ENCODE measurements at places on chromosomes 6 and 20.
A peak's percentile ranks its signal among the peaks of the same experiment; 100 is the strongest.

DNA sequence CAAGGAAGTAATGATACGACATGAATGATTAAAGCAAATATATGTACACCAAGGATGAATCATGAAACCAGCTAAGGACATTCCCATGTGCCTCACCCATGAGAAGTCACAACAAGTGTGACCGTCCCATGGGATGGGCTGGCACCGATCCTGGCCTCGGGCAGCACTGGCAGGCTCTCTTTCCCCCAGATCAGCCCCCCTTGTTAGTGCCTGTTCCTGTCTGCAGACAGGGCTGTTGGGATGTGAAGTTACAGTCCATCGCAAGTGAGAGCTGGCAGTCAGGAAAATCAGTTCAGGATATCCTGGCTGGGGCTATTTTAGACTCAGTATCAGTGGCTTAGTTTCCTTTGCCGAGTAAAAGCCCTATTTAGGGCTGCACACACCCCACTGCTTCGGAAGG lies 129.2 kb upstream of the SNX9 start:
- DNase-seq = no peak

GRCh38 chr6:22062807-22063408 lies 233.9 kb downstream of the PRL start:
- peak; percentile 82 for DNase-seq

DNA sequence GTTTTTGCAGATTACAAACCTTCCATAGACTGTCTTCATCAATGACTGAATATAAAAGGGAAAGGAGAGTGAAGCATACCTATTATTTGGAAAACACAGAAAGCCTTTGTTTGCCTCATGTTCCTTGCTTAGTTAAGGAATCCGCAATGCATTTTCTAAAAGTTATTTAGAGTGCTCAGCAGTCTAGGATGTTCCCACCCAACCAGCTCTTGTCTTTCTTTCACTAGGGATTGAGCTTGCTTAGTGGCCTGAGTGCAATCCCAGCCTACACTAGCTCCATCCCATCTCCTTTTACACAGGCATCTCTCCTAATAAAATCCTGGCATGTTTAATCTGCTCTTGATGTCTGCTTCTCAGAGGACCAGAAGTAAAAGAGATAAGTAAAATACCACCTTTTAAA lies 850.5 kb upstream of the GJE1 start:
- no peak for DNase-seq

DNA sequence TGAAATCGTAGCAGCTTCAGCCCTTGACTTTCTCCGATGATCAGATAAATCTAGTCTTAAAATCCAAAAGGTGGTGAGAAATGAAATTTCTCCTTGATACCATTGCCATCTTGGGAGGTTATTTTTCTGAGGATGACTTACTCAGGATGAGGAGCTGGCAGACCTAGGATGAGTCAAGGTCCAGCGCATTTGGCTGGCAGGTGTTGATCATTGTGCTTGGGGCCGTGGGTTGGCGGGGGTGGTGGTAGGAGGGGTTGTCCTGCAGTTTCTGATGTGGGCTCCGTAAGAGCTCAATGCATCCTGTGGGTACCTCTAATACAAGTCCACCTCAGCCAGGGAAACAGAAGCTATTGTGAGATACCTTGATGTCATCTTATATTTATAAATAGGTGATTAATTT lies 148.3 kb upstream of the SCGN start:
- DNase-seq = no peak

GRCh38 chr6:47631797-47632196 lies 66.6 kb upstream of the ADGRF4 start:
- no peak for DNase-seq

DNA sequence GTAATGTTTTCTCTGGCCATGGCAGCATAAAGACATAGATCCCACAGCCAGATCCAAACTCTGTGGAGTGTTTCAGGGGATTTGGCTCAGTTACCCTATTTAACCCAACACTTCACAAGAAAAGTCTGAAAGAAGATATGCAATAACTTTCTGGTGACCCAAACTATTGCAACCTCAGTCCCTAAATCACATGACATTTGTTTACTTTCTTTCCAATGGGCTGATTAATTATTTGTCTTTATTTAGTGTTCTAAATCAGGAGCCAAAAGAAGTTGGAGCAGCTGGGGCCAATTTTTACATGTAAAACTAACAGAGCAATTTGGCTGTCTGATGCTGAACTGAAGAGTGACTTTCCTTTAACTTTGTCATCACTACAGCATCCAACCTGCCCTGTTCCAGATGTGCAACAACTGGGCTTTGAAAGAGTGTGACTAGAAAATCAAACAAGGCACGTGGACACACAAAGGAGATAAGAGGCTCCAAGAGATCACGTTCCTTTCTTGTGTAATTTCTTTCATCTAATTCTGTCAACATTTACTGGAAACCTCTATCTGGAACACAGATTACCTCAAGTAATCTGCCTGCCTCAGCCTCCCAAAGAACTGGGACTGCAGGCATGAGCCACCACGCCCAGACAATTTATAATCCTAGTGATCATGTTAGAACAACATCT lies 90.8 kb downstream of the TRMT11 start:
- DNase-seq = no peak

- no peak for DNase-seq
Observed at GRCh38 chr6:26570027-26570809, 26.5 kb upstream of the ABT1 start.

DNA sequence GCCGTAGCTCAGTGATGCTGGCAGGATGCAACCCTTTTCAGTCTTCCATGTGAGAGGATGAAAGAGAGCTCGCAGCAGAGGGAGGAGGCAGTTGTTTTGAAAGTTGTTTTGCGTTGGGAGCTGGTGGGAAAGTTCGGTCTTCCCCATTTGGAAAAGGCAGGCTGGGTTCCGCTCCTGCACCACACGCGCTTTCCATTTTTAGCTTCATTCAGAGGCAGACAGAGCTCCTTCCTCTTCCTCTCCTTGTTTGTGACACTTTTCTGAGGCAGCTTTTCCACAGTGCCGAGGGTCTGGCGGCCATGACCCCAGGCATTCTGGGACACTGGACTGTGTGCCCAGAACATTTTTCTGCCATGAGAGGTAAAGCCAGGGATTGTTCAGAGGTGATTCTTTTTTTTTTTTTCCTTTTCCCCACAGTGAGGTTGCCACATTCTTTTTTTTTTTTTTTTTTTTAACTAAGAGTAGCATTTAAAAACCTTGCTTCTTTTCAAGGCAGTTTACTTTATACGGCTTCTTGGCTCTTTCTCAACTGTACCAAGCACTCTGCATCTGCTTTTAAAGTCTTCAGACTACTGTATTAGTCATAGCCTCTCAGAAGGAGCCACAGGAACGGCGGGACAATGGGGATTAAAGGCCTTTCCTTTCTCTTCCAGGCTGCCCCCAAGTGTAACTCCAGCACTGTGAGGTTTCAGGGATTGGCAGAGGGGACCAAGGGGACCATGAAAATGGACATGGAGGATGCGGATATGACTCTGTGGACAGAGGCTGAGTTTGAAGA lies 1.6 kb downstream of the PRDM1 start:
- no peak for DNase-seq

DNA sequence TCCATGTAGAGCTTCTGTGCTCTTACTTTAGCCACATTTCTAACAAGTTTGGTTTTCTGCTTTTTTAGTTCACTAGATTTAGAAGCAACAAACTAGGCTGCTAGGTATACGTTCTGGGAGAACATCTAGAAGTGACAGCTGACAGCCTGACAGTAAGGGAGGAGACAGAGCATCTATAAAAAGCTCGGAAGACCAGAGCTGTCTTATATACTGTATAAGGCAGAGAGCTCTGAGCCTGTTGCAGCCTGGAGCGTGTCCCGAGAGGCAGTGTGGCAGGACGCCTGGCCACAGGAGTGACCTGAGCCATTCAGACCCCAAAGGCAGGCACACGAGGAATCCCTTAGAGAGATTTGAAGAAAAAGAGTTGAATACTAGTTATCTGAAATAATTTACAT lies 24.6 kb downstream of the PPP1R14C start:
- DNase-seq = no peak

DNA sequence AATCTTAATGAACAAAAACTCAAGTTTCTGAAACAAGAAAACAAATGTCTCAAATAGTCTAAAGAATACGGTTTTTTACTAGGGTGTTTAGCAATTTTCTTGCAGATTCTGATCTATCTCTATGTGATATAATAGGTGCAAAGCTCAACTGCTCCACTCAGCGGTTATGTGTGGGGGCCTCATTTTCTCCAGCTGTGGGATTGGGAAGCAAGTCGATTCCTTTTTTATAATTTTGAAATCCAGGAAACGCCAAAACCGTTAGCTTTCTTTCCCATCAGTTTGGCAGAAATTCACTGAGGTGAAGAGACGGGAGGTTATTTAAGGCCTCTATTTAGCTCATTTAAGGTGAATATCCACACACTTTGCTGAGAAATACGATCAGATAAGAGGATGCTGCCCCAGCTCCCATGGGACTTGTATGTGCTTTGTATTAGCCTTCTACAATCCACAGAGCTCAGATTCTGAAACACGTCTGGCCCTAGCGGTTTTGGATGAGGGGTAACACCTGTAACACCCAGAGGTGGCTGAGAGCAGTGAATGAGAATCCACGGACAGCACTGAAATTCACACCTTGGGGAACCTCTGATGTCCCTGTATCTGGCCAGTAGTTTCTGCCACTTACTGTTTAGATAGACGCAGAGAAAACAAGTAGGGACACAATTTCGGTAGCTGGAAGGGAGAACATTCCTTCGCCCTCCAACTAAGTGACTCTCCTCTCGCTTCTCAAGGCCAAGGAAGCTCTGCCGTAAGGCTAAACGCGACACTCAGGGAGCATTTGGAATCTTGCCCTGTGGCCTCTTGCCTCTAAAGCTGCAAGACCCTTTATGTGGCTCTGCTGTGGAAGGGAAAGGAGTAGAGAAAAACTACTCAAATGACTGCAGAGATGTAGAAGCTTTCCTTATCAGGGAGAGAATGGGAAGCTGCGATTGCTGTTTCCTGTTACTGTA lies 6.5 kb upstream of the BCAS4 start:
- no peak for DNase-seq

- DNase-seq = no peak
Observed at GRCh38 chr6:112179631-112180030, 74.7 kb downstream of the LAMA4 start.

DNA sequence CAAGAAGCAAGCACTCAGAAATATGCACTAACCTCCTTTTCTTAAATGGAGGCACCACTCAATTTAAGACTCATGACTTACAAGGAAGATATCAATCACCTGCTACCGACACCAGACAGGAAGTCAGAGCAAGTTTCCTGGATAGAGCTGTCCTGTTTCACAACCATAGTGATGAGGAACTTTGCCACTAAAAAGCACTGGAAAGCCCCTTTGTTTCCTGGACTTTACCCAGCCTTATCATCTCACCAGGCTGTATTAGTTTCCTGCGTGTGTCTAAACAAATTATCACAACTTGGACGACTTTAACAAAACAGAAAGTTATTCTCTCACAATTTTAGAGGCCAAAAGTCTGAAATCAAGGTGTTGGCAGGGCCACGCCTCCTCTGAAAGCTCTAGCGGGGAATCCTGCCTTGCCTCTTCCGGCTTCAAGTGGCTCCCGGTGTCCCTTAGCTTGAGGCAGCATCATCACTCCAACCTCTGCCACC lies 253.8 kb upstream of the STXBP5 start:
- peak; percentile 36 for DNase-seq

- DNase-seq = no peak
Observed at GRCh38 chr20:32997431-32997830, 6.8 kb downstream of the SUN5 start.

- no peak for DNase-seq
Observed at GRCh38 chr20:63533871-63534393, 3.2 kb downstream of the PTK6 start.

DNA sequence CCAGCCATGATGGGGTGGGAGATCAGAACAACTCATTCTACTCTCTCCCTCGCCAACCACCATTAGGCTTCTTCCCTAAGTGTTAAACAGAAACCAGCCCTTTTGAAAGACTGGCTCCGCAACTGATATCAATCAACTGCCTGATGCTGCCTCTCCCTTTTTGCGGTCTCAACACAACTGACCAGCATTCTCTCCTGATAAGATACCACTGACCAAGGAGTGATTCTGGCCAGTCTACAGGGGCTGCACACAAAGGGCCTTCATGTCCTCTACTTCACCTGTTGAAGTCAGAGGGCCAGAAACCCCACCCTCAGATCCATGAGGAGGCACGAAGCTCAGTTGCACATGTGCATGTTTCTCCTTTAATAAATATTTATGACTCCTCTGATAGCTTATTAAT lies 145.1 kb downstream of the CD24 start:
- DNase-seq = no peak

DNA sequence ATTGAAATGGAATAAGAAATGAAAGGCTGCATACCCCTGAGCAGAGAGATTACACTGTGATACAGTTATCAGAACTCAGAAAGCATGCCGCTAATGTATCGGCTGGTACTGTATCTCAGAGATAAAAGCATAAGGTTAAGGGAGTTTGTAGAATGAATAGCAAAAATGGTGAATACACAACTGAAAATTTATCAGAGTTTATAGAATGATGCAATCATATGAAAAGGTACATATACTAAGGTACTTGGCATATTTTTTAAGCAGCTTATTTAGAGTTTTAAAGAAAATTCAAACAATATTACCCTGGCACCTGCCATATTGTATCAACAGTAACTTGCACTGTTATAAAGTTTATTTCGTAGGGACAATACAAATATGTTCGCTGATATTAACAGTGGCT lies 364.0 kb downstream of the PHF3 start:
- DNase-seq = no peak

GRCh38 chr6:133906050-133906449 lies 17.1 kb downstream of the TCF21 start:
- no peak for DNase-seq

GRCh38 chr6:105468850-105469249 lies 66.0 kb upstream of the PREP start:
- no peak for DNase-seq

DNA sequence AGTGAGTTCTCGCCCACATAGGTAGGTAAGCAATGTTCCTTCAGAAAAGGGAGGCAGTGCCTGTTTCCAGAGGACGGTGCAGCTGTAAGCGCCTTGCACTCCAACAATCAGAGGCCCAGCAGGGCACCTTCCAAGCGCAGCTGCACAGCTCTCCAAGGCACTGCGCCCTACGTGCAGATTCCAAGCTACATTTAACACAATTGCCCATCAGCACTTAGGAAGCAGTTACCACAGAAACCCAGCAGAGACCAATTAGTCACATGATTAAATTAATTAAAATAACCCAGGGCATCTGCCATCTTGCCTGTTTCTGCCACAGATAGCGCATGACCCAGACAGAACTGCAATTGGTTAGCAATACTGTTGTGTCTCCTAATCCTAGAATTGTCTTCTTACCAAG lies 65.5 kb downstream of the SOBP start:
- DNase-seq = no peak

DNA sequence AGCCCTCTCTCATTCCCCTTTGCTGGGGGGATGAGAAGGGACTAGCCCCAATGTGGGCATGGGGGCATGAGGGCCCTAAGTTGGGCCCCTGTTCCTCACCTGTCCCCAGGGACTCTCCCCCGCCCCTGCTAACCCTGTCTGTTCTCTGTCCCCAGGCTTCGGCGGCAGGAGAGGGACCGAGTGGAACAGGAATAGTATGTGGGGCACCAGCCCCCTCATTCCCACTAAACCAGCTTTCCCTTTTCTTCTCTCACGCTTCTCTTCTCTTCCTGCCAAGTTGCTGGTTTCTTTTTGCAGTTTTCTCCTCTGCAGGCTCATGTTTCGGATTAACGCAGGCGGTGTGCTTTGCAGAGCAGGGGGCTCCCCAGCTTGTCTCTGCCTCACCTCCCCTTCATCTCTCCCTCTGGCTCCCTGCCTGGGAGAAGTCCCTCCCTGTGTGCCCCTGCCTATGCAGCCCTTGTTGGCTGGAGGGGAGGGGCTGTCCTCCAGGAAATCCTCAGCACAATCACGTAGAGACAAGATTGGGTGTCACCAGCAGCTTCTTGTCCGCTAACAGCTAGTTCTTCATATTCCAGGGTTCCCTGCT lies 7.9 kb downstream of the TMEM63B start:
- no peak for DNase-seq

All from activated CD4-positive, alpha-beta T cell treated with anti-CD3 and anti-CD28 coated beads, Interleukin-2, Interleukin-6, amounts not matched to agents 100 ng/mL and 50 ng/mL, durations not matched to agents 16 hours and 8 hours (primary cell).